ENCODE measurements at places on chromosomes 7 and 10.

DNA sequence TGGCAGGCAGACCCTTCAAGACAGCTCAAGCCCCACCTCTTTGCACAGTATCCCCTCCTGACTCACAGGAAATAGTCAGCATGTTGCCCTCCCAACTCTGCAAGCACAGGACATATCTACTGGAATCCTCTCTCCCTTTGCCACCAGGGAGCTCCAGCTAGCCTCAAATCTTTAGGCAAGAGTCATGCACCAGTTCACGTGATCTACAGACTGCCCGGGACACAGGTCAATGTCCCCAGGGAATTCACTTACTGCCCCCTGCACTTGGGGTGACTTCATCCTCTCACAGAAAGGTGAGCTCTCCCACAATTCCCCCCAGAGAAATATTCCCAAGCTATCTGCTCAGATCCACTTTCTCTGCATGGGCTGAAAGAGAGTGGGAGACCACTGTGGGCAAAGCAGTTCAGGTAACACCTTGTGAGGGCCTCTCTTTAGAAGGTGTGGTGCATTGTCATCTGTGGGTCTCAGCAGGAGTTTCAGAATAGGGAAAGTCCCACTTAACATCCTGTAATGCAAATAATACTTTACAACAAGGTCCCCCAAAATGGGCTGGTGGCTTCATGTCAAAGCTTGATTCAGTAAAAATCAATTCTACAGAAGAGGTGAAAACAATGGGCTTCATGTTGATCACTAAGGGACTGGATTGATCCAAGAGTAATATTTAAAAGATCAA is 129.9 kb downstream of the NOC3L start:
- DNase-seq = no peak

GRCh38 chr7:44771358-44771757 is 22.7 kb downstream of the ZMIZ2 start:
- DNase-seq = no peak

DNA sequence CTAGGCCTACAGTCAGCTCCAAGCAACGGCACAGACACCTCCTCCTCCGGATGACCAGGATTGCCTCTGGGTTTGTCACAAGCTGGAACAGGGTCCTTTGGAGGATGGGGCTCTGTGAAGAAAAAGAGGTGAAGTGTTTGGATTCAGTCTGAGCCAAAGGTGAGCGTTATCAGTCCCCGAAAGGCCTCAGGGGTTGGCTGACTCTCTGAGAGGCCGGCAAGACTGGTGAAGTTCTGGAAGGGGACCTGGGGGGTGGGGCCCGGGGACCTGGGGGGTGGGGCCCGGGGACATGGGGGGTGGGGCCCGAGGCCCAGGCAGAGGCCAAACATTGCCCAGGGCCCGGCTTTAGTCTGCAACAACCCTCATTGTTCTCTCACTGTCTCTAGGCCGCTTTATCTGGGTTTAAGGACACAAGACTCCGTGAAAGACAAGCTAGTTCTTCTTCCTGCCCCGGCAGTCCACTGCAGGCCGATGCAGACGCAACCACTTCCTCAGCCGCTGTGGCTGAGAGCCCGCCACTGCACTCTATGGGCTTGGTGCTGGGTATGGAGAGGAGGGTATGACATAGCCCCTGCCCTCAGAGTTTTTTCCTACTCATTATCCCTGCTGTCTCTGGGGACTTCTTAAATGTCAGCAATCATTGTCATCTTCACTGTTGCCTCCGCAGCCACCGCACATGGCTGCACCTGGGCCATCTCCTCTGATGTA is 27.4 kb upstream of the PSAP start:
- DNase-seq = no peak

DNA sequence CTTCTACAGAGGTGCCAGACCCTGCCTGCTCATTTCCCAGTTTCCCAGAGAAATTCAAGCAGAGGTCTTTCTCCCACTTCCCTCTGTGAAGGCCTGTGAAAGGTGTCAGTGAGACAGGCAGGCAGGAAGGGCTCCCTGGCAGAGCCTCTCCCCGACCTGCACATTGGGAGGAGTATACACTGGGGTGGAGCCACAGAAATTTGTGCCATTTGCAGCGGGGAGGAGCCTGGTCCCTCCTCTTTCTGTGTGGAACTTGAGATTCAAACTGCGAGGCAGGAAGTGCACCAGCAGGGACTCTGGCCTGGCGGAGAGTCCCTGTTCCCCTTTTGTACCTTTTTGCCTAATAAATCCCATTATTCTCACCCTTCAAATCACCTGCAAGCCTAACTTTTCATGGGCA is 54.6 kb upstream of the OPN4 start:
- DNase-seq = no peak

DNA sequence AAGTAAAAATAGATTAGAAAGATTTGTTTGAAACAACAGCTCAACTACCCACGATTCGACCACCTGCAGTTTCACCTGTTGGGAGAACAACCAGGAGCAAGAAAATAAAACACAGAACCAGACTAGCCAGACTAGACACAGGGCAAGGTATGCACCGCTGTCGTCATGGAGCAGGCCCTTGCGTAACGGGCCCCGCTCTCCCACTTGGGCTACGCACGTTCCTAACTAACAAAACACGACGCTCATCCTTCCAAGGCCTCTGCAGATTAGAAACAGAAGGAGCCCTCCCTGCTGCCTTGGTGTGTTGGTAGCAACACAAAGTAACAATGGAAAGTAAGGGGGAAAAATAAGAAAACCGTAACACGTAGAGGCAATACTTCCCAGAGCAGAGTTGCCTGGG is 45.1 kb upstream of the ELMO1 start:
- no peak for DNase-seq

GRCh38 chr7:13615679-13616078 is 373.8 kb downstream of the ETV1 start:
- no peak for DNase-seq

- DNase-seq = no peak
These were observed 182.8 kb upstream of the DGKB start for GRCh38 chr7:15085366-15085765.

- no peak for DNase-seq
These were observed 56.6 kb upstream of the RAB18 start for GRCh38 chr10:27447540-27447939.
